ENCODE measurements at places on chromosomes 7 and 10.

GRCh38 chr10:121291823-121292222 lies 306.4 kb downstream of the FGFR2 start:
- H3K27ac ChIP-seq = no peak overlapping the region
- no peak for DNase-seq
- H3K4me3 ChIP-seq = no peak overlapping the region
- no peaks in the 10 kb centered on the region for H3K27me3 ChIP-seq

GRCh38 chr7:116449950-116450349 lies 49.6 kb upstream of the CAV2 start:
- no peak overlapping the region for H3K4me3 ChIP-seq
- H3K27ac ChIP-seq = no peak overlapping the region
- H3K27me3 ChIP-seq = no peaks in the 10 kb centered on the region
- H3K4me1 ChIP-seq = no peaks in the 10 kb centered on the region
- DNase-seq = no peak

DNA sequence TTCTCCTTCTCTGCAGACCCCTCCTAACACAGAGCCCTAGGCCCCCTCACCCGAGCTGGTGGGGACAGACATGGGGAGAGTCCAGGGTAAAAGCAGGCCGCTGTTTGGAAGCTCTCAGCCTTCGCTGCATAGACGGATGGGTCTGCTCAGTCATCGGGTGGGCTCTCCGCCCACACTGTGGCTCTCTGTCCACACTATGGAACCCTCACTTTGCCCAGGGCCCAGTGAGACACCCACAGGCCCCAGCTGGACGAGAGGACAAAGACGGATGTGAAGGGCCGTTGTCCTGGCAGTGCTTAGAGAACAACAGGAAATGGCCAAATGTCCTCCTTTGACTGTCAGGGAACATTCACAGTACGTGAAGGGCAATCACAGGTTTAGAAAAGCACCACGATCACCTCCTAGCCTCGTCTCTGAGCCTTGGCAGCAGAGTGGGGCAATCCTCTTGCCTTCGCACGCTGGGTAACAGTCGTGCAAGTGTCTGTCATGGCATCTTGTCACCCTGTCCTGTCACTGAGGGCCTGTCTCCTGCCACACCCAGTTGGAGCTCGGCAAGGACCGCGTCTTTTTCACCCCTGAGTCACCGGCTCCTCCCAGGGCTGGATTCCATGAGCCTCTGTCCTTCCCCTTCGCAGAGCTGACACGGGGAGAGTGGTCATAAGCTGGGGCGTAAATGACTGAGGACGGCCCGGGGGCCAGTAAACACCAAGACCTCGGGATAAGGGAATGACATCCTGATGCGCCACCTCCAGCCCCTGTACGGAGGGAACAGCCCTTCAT lies 80.6 kb downstream of the PRKAG2 start:
- peaks cover 4% of the 10 kb centered on the region for H3K4me1 ChIP-seq
- no peaks in the 10 kb centered on the region for H3K27me3 ChIP-seq
- H3K27ac ChIP-seq = no peak overlapping the region
- no peaks in the 10 kb centered on the region for H3K36me3 ChIP-seq
- H3K4me3 ChIP-seq = no peak overlapping the region

- no peaks in the 10 kb centered on the region for H3K36me3 ChIP-seq
- DNase-seq = peak; percentile 18
- H3K4me3 ChIP-seq = no peak overlapping the region
- H3K27ac ChIP-seq = no peak overlapping the region
- no peaks in the 10 kb centered on the region for H3K27me3 ChIP-seq
- no peaks in the 10 kb centered on the region for H3K4me1 ChIP-seq
These were observed 493.3 kb upstream of the SORCS1 start for GRCh38 chr10:107657851-107658250.

GRCh38 chr7:104963378-104963990 lies 50.5 kb upstream of the KMT2E start:
- H3K27me3 ChIP-seq = no peaks in the 10 kb centered on the region
- H3K27ac ChIP-seq = no peak overlapping the region

- no peak overlapping the region for H3K27ac ChIP-seq
- no peaks in the 10 kb centered on the region for H3K36me3 ChIP-seq
- DNase-seq = peak; percentile 81
- no peaks in the 10 kb centered on the region for H3K27me3 ChIP-seq
- H3K4me1 ChIP-seq = no peaks in the 10 kb centered on the region
These were observed 17.8 kb upstream of the CCNJ start for GRCh38 chr10:96025566-96025965.

- H3K4me1 ChIP-seq = no peaks in the 10 kb centered on the region
- H3K36me3 ChIP-seq = no peaks in the 10 kb centered on the region
- H3K27me3 ChIP-seq = no peaks in the 10 kb centered on the region
- no peak for DNase-seq
These were observed 17.2 kb downstream of the SGPL1 start for GRCh38 chr10:70832852-70833528.

GRCh38 chr7:22356010-22356691 lies 803 bp downstream of the RAPGEF5 start:
- H3K27ac ChIP-seq = no peak overlapping the region
- H3K4me1 ChIP-seq = peaks cover 2% of the 10 kb centered on the region
- no peaks in the 10 kb centered on the region for H3K27me3 ChIP-seq

DNA sequence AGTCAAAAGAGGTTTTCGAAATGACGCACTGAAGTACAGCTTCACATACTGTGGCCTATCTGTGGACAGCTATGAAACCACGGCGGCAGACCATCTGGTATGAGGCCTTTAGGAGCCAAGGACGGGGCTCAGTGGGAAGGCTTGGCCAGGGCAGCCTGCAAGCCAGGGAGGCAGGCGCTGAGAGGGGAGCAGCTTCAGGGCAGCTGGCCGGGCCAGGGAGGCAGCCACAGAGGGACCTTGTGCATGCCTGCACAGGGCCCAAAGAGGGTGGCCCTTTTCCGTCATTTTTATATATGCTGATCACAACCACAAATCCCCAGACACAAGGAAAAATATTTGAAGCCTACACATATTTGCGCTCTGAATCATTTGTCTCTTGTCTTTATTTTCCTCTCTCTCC lies 13.5 kb downstream of the CALD1 start:
- peaks cover 2% of the 10 kb centered on the region for H3K4me1 ChIP-seq
- no peak for DNase-seq
- no peak overlapping the region for H3K27ac ChIP-seq
- H3K27me3 ChIP-seq = no peaks in the 10 kb centered on the region
- H3K4me3 ChIP-seq = no peak overlapping the region

GRCh38 chr7:105480931-105481330 lies 41.1 kb downstream of the PUS7 start:
- peaks cover 3% of the 10 kb centered on the region for H3K36me3 ChIP-seq
- H3K27ac ChIP-seq = no peak overlapping the region
- no peak for DNase-seq
- no peaks in the 10 kb centered on the region for H3K4me1 ChIP-seq
- H3K27me3 ChIP-seq = no peaks in the 10 kb centered on the region

DNA sequence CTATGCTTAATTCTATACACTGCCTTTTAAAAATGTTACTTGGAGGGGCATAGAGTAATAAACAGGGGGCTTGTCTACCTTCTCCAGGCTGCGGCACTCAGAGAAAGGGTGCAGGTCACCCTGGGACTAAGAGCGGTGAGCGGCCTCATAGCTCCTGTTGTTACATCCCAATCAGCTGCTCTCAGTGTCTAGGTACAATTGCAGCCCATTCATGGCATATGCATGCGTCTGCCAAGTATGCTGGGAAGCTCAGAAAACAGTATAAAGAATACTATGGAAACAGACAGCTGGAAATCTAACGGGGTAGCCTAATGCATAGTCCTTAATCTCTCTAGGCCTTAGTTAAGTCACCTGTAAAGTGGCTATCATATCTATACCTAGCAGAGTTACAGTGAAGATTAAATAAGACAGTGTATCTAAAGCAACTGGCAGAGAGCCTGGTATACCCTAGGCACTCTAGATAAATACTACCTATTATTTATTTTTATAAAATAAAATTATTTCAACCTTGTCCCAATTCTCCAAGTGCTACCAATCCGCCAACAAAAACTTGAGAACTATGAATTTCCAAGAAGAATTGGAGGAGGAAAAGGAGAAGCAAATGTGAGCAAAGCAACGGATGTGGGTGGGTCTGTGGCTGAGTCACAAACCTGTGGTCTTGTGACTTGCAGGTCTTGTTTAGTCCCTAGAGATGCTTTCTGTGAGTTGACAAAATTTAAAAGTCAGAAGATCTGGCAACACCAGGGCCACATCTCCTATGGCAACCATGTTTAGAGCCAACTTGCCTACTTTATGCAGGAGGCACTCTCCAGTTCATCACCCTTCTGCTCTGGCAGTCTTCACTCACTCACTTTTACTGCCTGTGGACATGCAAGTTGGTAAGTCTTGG lies 183.0 kb downstream of the RAPGEF5 start:
- no peak overlapping the region for H3K4me3 ChIP-seq
- peak; percentile 57 for DNase-seq
- no peaks in the 10 kb centered on the region for H3K4me1 ChIP-seq
- H3K36me3 ChIP-seq = no peaks in the 10 kb centered on the region
- H3K27me3 ChIP-seq = no peaks in the 10 kb centered on the region

GRCh38 chr7:8817448-8818036 lies 384.1 kb downstream of the NXPH1 start:
- H3K4me3 ChIP-seq = no peak overlapping the region
- no peak overlapping the region for H3K27ac ChIP-seq
- DNase-seq = no peak
- H3K4me1 ChIP-seq = no peaks in the 10 kb centered on the region

- H3K27ac ChIP-seq = peak overlapping the region; percentile 48
- H3K4me3 ChIP-seq = no peak overlapping the region
- peaks cover 6% of the 10 kb centered on the region for H3K4me1 ChIP-seq
- H3K36me3 ChIP-seq = no peaks in the 10 kb centered on the region
- no peaks in the 10 kb centered on the region for H3K27me3 ChIP-seq
These were observed 181.4 kb downstream of the AKR1D1 start for GRCh38 chr7:138257459-138258196.

DNA sequence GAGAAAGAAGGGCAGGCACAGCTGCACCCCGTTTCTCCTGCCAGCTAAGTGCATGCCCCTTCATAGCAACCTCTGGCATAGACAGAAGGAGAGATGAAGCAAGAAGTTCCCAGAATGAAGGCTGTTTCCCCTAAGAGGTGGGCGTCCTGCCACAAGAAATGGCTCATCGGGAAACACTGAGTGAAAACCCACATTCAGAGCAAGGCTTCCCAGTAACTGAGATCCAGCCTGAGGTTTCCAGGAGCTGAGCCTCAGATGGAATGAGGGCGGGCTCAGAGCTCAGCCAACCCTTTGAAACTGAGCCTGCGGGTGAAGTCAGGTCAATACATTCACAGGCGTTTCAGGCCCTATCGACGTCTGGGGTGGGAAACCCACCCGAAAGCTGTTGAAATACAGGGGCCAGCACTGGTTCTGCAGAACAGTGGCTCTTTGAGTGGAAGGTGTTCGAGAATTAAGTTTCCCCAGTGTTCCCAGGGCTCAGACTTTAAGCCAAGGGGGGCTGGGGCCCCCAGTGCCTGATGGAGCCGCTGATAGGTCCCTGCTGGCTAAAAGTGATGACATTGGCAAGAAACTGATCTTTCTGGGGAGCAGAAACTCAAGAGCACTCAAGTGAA lies 510.2 kb downstream of the RPS24 start:
- H3K27ac ChIP-seq = no peak overlapping the region
- no peaks in the 10 kb centered on the region for H3K4me1 ChIP-seq
- H3K27me3 ChIP-seq = no peaks in the 10 kb centered on the region
- peak; percentile 14 for DNase-seq

DNA sequence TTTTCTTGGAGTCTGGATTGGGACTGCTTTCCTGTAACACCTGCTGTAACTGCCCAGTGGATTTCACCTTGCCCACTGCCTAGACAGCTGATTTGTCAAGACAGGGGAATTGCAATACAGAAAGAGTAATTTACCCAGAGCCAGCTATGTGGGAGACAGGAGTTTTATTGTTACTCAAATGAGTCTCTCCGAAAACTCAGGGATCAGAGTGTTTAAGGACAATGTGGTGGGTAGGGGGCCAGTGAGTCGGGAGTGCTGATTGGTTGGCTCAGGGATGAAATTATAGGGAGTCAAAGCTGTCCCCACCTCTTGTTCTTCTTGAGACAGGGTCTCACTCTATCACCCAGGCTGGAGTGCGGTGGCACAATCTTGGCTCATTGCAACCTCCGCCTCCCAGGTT lies 25.2 kb upstream of the BNIP3 start:
- no peak overlapping the region for H3K4me3 ChIP-seq
- H3K27ac ChIP-seq = no peak overlapping the region
- no peaks in the 10 kb centered on the region for H3K36me3 ChIP-seq
- peaks cover 15% of the 10 kb centered on the region for H3K4me1 ChIP-seq
- H3K27me3 ChIP-seq = no peaks in the 10 kb centered on the region

- no peaks in the 10 kb centered on the region for H3K27me3 ChIP-seq
- no peaks in the 10 kb centered on the region for H3K36me3 ChIP-seq
- H3K4me3 ChIP-seq = no peak overlapping the region
- H3K4me1 ChIP-seq = peaks cover 2% of the 10 kb centered on the region
- no peak for DNase-seq
- no peak overlapping the region for H3K27ac ChIP-seq
These were observed 7.6 kb downstream of the SAP25 start for GRCh38 chr7:100566018-100566531.

DNA sequence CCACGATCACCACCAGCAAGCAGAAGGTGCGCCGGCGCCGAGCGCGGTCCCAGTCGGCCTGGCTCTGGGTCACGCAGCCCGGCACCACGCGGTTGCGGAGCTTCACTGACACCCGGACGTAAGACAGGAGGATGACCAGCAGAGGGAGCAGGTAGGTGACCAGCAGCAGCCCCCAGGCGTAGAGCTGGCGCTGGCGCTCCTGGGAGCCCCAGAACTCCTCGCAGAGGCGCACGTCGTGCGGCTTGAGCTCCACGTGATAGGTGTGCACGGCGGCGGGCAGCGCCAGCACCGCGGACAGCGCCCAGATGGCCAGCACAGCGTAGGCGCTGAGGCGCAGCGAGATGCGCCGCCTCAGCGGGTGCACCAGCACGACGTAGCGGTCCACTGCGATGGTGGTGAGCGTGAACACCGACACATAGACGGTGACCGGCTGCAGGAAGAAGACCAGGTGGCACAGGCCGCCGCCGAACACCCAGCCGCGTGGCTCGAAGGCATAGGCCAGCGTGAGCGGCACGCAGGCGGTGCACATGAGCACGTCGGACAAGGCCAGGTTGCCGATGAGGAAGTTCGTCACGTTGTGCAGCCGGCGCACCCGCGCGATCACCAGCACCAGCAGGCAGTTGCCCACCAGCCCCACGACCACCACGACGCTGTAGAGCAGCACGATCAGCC lies 920 bp downstream of the PRLHR start:
- peaks cover 7% of the 10 kb centered on the region for H3K27me3 ChIP-seq
- H3K27ac ChIP-seq = no peak overlapping the region
- H3K4me1 ChIP-seq = no peaks in the 10 kb centered on the region
- H3K36me3 ChIP-seq = no peaks in the 10 kb centered on the region

DNA sequence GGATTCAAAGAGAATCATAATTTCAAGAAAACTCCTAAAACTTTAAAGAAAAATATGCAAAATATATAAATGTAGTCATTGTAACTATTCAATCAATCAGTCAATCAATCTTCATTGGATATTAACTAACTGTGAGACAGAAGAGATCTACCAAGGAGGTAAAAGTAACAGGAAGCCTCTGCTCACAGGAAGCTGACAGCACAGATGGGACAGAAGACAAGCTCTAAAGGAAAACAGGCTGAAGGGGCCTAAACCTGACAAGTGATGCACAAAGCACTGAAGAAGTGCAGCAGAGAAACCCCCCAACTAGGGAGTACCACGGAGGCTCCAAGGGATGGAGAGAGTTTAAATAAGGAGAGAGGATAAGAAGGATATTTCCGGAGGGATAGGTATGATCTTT lies 173.0 kb downstream of the SKAP2 start:
- no peaks in the 10 kb centered on the region for H3K36me3 ChIP-seq
- DNase-seq = no peak
- H3K4me3 ChIP-seq = no peak overlapping the region

GRCh38 chr7:113368256-113368655 lies 249.9 kb upstream of the SMIM30 start:
- no peak overlapping the region for H3K4me3 ChIP-seq
- no peaks in the 10 kb centered on the region for H3K36me3 ChIP-seq
- no peak for DNase-seq
- H3K27ac ChIP-seq = no peak overlapping the region

Measured in mesendoderm (in vitro differentiated cells).